Activated CD4-positive, alpha-beta memory T cell treated with anti-CD3 and anti-CD28 coated beads for 36 hours (primary cell): ENCODE measurements at places on chromosomes 2 and 18. TPM values are rescaled to one million over a fixed set of nuclear protein-coding genes. Genes with fewer than 3 reads are reported as not detected.

- no peak for DNase-seq
Measured at GRCh38 chr2:136714452-136714951, 50.8 kb upstream of the THSD7B start.

DNA sequence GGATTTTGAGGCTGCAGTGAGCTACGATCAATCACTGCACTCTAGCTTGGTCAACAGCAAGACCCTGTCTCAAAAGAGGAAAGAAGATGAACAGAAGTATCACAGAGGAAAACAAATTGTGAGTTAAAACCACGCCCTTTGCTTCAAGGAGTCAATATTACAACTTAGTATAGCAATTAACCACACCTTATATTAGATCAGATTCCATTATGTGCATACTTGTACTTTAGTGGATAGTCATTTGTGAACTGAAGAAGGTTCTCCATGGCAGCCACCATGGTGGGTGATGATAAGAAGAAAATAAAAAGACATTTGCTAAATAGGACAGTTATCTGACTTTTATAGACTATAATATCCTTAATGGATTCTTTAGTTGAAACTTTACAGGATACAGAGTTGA is 72.3 kb upstream of the EFEMP1 start:
- DNase-seq = no peak

- DNase-seq = no peak
Measured at GRCh38 chr18:62768558-62768943, 53.2 kb downstream of the PHLPP1 start.

COL6A3 gene
- 29.7 TPM for total RNA-seq

DNA sequence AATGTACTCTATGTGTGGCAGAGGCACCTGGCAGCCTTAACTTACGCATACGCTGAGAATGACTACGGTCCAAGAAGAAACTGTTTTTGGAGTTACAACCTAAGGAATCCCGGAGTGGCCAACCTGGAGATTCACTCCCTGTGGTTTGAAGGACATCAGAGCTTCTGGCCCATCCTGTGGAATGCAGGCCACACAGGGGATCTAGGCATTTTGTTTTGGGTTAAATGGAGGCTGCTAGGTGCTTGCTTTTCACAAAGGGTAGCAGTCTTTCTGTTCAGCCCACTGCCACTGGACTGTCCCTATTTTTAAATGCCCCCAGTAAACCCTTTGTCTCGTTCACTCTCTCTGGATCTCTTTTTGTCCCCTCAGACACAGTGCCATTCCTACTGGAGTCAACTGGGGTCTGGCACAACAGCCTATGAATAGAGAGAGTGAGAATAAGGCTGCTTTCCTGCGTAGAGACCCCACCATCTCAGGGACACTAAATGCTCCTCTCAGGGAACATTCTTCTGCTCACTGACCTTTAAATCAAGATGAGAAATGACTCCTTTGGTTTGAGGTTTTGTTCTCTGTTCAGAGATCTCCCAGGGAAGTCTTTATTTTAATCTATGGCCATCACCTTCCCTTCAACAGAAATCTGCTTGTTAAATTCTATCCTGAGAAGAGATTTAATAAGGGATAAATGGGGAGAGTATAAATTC is 124.9 kb downstream of the B3GNT2 start:
- no peak for DNase-seq

DNA sequence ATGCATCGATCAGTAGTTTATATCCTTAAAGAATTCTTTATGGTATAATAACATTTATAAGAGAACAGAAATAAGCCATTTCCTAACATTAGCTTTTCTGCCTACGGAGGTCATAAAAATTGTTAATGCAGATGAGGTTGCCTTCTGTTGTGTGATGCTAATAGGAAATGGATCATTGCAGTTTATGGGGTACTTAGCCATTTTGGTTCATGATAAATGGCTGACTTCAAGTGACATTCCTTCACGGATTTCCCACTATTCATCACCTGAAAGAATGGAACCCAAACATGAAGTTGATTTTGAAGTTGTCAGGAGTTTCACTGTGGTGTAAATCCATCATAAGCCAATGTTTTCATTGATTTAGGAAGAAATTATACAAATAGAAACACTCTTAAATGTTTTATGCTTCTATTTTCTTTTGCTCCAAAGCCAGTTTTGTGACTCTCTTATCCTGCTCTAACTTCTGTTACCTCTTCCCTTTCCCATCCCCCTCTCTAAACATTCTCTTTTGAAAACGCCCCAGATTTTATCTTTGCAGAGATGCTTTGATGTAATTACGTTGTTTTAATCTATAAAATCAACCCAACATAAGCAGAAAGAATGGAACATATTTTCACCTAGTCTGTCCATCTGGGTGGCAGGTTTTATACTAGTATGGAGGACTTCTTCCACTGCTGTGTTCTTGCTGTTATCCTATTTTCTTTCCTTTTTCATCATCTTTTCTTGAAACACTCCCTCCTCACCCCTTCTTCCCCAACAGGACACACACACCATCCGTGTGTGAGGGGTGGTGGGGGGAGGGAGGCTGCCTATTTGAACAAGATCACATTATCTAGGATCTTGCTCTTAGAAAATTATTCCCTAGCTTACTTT is 58.2 kb downstream of the GREB1L start:
- DNase-seq = no peak
